Stimulated activated CD4-positive, alpha-beta T cell treated with anti-CD3 and anti-CD28 coated beads, TNF-alpha, amount 100 ng/mL, for 1 hour (primary cell): ENCODE measurements at places on chromosomes 6 and 20.

- no peak for DNase-seq
These were observed 739.9 kb downstream of the C6orf118 start for GRCh38 chr6:164569509-164569908.

- DNase-seq: no peak
These were observed 677 bp downstream of the NEURL2 start for GRCh38 chr20:45890077-45890984.

DNA sequence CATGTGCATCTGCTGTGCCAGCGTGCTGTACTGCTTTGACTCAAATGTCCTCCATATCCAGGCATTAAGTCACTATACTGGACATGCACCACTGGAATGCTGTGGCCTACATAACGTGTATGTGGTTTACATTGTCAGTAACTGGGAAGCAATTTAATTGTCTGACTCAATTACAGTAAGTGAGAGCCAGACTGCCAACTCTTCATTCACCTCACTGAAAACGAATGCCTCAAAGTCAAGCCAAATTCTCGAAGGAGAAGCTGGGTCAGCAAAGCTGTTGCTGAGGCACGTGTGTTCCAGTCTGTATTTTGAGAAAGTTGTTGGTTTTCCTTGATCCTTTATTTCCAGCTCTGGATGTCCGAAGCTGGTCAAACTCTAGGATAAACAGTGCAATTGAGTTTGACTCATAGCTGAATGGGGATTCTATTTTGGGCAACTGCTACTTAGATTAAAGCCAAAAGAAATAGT is 534.3 kb downstream of the COL12A1 start:
- no peak for DNase-seq

- DNase-seq: no peak
These were observed 822 bp downstream of the AFG1L start for GRCh38 chr6:108295676-108296075.

GRCh38 chr6:4323322-4323721 is 187.9 kb upstream of the ECI2 start:
- DNase-seq: no peak

GRCh38 chr6:100001915-100002388 is 7.9 kb upstream of the MCHR2 start:
- DNase-seq: no peak

GRCh38 chr20:38894091-38894847 is 31.9 kb upstream of the FAM83D start:
- no peak for DNase-seq

- DNase-seq: no peak
These were observed 10.9 kb downstream of the TFB1M start for GRCh38 chr6:155303361-155303870.

DNA sequence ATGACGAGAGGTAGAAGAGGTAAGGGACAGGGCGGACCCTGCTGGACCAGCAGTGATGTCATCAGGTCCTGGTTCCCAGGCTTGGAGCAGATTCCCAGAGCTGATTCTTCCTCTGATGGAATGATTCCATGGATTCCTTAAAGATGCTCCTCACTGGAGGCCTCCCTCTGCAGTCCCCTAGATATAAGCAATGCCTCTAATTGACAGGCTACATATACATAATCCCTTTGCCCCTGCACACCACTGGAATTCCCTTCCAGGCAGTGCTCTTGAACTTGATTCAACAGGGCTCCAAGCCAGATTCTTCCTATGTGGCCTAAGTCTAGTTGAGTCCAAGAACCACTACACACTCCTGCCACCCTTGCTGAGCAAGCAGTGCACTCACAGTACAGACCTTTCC is 52.3 kb upstream of the L3MBTL3 start:
- DNase-seq: no peak

DNA sequence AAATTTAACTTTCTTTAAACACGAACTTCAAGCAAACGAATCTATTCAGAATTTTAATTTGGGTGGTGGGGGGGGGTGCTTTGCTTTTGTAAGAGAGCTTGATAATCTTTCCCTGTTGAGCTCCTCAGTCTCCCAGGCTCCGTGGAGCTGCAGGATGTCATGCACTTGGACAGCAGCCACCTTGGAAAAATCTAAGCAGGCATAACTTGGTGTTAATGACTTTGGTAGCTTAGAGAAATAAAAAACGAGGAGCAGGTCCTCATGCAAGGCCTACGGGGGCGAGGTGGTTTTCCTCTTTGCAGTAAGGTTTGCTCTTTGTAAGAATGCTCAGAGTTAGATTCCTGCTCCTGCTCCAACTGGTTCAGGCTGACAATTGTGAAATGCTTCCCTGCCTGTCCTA is 102.3 kb downstream of the EDN1 start:
- no peak for DNase-seq

DNA sequence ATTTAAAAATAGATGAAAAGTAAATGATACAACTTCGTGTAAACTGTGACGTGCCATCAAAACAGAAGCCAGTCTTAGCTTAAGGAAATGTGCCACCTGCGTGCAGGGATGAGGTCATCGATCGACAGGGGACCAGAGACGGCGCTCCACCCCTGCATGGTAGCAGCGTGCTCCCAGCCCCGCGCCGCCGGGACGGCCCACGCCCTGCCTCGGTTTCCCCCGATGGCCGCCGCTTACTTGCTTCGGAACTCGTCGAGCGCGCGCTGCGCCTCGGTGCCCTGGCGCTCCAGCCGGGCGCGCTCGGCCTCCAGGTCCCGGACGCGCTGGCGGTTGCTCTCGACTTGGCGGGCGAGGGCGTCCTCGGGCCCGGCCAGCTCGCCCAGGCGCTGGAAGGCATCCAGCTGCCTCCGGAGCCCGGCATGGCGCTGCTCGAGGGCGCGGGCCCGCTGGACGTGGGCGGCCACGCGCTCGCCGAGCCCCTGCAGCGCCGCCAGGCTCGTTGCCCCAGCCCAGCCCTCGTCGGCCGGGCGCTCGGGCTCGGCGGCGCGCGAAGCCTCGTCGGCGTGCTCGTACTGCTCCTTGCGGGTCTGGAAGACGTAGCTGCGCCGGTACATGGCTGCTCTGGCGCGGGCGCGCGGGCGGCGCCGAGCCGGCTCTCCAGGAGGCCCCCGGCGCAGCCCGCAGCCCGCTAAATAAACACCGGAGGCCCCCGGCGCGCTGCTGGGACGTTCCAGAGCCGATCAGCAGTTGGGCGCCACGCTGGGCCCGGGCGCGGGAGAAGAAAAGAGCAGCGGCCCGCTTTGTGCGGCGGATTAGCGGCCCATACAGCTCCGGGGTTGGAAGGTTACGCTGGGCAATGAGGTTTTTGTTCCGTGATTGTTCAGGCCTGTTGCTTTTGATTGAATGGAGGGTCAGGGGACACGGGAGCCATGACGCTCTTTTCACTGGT is at the start of gene BFSP1:
Gene BFSP1 (minus strand): TSS at position 664 of the 949 bp plus-strand sequence. CDS start 50 bp downstream, at position 614.
- DNase-seq: peak; percentile 28

DNA sequence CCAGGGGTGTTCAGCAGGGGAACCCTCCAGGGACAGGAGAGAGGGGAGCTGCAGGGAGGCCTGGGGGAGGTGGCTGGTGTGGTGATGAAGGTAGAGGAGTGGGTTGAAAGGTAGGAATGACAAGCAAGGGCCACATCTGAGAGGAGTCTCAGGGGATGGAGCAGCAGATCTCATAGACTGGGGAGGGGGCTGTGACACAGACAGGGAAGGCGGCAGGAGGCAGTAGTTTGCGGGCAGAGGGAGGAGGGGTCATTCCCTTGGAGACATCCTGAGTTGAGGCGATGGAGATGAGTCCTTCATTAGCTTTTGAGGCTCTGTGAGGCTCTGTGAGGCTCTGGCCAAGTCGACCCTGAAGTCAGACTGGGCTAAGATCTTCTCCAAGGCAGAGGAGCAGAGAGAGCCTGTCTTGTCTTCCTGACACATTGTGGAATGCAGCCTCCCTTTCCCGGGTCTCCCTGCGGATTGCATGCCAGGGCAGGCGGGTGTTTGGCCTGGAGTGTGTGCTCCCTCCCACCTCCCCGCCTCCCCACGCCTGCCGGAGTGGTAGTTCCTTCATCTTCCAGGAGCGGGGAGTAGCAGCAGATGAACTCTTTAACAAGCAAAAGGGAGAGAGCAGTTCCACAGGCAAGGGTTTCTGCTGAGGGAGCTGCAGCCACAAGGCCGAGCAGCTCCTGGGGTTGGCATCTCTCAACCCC is 34.3 kb upstream of the MLN start:
- DNase-seq: no peak

- DNase-seq: no peak
These were observed 28.1 kb downstream of the LRFN2 start for GRCh38 chr6:40559056-40559455.

DNA sequence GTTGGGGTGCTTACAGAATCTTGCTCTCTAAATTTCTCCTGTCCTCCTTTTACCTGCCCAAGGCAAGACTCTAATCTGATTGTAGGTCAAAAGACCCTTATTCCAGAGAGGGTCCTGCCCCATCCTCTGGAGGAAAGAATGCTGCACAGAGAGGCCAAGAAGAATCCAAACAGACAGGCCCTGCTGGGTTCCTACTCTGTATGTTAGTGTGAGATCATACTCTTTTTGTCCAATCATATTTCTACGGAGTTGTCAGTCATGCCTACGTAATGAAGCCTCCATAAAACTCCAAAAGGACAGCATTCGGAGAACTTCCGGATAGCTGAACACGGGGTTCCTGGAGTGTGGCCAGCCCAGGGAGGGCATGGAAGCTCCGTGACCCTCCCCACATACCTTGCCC is 50.5 kb downstream of the VEGFA start:
- DNase-seq: no peak

DNA sequence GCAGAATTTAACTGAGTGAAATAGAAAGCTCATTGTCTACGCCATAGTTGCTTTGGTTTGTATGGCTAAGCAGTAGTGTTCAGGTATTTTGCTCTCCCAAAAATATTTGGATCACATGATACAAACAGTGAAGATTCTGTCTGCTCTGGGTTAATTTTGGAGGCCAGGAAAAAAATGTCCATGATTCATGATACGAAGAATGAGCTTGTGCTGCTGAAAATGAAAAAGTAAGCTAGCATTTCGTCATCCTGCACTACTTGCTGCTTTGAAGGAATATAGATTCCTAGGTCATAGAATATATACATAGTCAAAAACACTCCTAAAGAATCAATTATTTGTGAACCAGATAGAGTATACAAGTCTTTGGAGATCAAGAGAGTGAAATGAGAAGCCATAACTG is 8.3 kb downstream of the WRNIP1 start:
- DNase-seq: no peak

DNA sequence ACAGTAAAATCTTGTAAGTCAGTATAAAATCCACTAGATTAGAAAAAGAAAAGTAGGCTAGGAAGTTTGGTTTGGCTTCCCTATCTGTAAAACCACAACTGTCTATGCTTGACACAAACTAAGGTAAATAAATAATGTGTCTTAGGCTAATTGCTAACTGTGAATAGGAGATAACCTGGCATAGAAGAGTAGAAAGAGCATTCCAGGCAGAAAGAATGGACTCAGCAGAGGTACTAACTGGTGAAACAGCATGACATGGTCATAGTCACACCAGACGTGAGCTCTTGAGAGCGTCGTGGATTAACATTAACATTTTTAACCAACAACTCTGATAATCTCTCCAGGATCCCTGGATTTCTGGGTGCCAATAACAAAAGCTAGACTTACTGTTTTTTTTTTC is 8.7 kb upstream of the WTAP start:
- DNase-seq: no peak
